ENCODE measurements at places on chromosomes 1 and 21.

DNA sequence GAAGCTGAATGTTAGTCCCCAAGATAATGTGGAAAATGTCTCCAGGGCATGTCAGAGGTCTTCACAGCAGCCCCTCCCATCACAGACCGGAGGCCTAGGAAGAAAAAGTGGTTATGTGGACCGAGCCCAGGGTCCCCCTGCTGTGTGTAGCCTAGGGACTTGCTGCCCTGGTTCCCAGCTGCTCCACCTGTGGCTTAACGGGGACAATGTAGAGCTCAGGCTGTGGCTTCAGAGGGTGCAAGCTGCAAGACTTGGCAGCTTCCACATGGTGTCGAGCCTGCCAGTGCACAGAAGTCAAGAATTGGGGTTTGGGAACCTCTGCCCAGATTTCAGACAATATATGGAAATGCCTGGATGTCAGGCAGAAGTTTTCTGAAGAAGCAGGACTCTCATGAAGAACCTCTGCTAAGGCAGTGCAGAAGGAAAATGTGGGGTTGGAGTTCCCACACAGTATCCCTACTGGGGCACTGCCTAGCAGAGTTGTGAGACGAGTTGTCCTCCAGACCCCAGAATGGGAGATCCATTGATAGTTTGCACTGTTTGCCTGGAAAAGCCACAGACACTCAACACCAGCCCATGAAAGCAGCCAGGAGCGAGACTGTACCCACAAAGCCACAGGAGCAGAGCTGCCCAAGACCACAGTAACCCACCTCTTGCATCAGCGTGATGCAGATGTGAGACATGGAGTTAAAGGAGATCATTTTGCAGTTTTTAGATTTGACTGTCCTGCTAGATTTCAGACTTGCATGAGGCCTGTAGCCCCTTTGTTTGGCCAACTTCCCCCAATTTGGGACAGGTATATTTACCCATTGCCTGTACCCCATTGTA, 204.9 kb downstream of the MRPL39 start:
- DNase-seq = no peak

- DNase-seq = no peak
These were observed 109.8 kb upstream of the IVNS1ABP start for GRCh38 chr1:185426848-185427247.

- DNase-seq = no peak
These were observed 162.5 kb downstream of the ROR1 start for GRCh38 chr1:63936276-63936675.

- no peak for DNase-seq
These were observed 3.8 kb downstream of the HMGB4 start for GRCh38 chr1:33867684-33868083.

DNA sequence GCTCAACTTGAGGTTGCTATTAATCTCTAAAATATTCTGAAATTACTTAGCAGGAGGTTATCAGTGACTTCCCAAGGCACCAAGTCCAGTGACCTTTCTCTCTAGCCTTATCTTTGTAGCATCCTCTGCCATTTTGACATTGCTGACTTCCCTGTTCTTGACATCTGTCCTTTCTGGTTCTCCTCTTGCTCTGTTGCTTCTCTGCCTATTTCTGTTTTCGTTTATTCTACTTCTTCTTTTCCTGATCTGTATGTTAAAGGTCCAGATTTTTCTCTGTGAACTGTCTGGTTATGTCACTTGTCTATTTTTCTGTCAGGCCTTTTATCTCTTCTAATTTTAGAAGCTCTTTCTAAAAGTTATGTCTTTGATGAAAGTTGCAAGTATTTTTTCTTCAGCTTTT, 178.8 kb downstream of the VPS13D start:
- DNase-seq = no peak

DNA sequence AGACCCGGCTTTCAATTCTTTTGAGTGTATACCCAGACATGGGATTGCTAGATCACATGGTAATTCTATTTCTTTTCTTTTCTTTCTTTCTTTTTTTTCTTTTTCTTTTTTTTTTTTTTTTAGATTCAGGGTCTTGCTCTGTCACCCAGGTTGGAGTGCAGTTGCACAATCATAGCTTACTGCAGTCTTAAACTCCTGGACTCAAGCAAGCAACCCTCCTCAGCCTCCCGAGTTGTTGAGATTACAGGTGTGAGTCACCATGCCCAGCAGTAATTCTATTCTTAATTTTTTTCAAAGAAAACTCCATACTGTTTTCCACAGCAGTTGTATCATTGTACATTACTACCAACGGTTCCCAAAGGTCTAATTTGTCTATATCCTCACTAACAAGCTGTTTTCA, 13.5 kb upstream of the RNF186 start:
- peak; percentile 15 for DNase-seq

GRCh38 chr21:44572959-44573583, 458 bp upstream of the KRTAP10-4 start:
- no peak for DNase-seq

DNA sequence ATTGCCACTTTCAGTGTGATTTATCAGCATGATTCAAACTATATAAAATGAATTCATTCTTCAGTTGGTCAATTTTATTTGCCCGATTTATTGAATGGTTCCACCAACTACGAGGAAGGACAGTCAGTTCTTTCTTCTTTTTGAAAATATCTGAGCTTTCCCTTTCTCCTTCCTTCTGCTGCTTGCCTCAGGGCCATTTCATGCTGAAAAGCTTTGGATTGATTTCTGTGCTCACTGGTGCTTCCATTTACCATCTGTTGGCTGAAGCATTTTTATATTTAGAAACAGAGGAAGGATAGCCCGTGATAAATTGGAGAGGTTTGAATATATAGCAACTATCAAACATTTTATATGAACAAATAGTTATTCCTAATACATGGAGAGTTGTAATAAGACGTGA, 68.9 kb upstream of the ADAMTS5 start:
- DNase-seq = no peak

GRCh38 chr21:46097336-46098293, at the start of gene COL6A2:
Gene COL6A2, plus strand, starts transcription at chr21:46098112.
- no peak for DNase-seq

DNA sequence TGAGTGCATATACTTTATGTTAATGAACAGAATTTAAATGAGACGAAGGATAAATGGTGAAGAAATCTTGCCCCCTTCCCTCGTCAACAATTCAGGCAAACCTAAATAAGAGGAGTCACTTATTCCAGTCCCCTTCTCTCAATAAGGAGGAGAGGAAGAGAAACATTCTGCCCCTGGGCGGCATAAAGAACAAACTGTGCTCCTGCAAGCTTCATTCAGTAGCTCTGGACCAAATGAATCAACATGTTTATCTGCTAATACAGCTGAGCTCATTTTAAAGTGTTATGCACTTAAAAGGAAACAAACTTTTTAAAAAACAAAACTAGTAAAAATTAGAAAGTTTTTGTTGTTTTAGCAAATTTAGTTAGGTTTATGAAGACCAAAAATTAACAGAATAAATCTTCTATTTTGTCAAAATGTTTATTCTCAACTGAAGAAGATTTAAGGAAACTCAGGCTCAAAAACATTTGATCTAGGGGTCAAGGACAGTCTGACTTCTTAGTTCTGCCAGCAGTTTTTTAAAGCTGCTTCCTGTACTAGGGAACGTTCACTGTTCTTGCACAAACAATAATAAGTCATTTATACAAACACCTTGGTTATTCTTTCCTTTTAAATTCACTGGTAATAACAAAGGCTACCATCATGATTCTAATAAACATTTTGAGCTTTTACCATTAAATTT, 58.3 kb downstream of the AKT3 start:
- DNase-seq = no peak

DNA sequence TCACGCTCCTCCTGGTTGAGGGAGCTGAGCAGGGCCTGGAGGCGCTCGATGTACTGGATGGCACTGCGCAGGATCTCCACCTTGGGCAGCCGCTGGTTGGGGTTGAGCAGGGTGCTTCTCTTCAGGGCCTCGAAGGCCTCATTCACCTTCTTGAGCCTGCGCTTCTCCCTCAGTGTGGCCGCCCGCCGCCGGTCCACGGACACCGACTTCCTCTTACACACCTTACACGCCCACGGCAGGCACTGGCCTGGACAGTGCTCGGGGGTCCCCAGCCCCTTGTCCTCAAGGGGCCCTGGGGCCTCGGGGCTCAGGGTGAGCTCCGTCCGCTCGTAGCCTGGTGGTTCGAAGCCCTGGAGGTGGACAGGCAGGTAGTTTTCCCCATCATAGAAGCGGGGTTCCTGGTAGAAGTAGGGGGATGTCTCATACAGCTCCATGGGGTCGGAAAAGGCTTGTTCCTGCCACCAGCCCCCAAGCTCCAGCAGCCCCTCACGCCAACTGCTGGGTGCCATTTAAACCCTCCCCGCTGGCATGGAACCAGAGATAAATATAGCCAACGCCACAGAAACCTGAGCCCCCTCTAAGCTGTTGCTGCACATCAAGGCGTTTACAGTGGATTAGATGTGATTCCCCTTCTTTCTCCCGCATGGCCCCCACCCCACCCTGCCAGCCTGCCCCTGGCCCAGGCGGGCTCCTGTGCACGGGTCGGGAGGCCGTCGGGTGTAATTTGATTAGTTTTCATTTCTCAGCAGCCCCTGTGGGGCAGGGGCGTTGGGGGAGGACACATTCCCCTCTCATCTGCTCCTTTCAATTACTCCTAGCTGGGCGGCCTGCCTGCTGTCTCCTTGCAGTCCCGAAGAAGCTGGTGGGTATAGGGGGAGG, at the start of gene MYOG:
Gene MYOG, minus strand, starts transcription at position 485 of the 879 bp plus-strand sequence. Its CDS starts 51 bp downstream, at position 434.
- DNase-seq = no peak

GRCh38 chr21:33067457-33067856, 2.5 kb upstream of the OLIG1 start:
- no peak for DNase-seq

DNA sequence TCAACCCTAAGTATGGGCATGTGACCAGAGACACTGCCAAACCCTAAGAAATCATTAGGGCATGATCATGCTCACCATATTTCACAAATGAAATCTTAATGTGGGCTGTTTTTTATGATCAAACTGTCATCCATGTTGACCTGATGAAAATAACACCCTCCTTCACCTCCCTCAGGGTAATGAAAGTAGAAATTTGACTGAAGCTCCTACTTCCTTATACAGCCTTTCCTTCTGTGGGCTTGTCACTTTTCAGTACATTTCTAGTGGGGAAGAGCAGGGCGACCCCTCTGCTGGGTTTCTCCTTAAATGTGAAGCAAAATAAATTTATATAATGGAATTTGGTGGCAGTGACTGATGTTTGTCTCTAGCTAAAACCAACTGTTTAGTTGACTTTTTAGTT, 25.9 kb downstream of the IVNS1ABP start:
- DNase-seq = no peak

- no peak for DNase-seq
These were observed 221.8 kb upstream of the HOOK1 start for GRCh38 chr1:59592924-59593323.

DNA sequence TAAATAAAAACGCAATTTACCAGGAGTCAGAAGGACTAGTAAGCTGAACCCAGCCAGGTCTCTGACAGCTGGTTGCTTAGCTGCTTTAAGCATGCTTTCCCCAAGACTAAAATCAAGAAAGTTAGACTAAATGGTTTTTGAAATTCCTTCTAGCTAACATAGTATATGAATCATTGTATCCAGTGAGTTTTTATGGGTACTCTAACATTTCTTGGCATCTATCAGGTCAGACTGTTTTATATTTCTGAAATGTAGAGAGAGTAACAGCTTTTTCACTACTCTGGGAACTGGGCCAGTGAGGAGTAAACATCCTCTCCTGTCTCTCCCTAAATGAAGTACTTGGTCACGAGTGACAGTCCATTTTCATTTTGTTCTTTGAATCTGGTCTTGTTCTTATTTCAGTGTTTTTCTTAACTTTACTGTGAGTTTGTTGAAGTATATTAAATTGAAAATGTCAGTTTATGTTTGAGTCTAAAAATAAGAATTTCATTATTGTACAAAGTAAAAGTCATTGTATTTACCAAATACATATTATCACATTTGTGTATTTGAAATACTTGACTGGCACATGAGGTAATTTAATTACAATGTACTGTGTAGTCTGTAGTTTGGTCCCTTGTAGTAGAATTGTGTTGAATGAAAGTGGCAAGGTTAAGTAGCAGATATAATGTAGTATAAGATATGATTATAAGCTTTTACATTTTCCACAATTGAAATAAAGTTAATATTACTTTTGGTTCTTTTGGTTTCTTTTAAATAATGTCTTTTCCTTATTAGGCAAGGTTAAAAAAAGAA, 47.6 kb downstream of the PKN2 start:
- DNase-seq = no peak

- DNase-seq = no peak
These were observed 26.3 kb downstream of the PRDX6 start for GRCh38 chr1:173503391-173503790.

DNA sequence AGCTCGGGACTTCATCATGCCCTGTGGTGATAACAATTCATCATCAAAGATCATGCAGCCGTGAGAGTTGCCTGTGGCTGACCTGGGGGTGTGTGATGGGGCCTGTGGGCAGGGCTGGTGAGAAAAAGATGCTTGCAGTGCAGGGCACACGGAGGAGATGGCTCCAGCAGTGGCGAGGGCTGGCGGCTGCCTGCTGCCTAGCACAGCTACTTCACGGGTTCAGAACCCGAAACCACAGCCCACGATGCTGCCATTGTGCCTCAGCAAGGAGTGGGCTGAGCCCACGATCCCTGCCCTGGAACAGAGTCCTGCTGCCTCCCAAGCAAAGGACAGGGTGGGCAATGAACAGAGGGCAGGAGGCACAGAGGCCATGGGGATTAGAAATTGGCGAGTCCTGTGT, 631 bp upstream of the KRTAP10-9 start:
- no peak for DNase-seq

DNA sequence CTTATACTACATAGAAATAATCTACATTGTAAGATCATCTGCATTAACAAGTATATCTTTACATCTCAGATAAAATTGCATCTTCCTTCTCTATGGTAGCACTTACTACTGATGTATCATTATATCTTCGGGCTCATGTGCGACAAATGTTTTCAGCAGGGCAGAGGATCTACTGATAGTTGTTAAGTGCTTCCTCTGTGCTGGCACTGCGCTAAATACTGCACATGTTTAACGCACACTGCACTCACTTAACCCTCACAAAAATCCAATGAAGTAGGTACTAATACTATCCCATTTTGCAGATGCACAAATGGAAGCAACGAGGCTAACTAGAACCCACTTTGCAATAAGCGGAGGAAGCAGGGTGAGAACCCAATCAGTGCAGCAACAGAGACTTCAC, 75.6 kb upstream of the USP25 start:
- no peak for DNase-seq

GRCh38 chr1:202317941-202318925, 23.5 kb downstream of the UBE2T start:
- no peak for DNase-seq

DNA sequence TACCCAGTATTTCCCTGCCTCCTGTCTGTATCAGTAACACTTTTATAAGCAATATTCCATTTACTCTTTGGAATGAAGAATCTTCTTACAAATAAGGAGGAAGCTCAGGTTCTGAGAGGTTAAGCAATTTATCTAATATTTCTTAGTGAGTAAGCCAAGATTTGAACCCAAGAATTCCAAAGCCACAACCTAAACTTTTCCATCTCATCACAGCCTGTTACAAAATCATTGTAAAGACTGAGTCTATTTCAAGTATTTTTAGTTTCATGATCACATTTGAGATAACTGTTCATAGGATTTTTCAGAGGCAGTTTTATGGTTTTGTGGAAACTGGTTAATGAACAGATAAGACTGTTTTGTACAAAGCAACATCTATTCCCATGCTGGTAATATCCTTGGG, 29.8 kb upstream of the HHAT start:
- DNase-seq = no peak

Measured in head of caudate nucleus (tissue), 42 donors.